ENCODE measurements at places on chromosomes 4 and X.

DNA sequence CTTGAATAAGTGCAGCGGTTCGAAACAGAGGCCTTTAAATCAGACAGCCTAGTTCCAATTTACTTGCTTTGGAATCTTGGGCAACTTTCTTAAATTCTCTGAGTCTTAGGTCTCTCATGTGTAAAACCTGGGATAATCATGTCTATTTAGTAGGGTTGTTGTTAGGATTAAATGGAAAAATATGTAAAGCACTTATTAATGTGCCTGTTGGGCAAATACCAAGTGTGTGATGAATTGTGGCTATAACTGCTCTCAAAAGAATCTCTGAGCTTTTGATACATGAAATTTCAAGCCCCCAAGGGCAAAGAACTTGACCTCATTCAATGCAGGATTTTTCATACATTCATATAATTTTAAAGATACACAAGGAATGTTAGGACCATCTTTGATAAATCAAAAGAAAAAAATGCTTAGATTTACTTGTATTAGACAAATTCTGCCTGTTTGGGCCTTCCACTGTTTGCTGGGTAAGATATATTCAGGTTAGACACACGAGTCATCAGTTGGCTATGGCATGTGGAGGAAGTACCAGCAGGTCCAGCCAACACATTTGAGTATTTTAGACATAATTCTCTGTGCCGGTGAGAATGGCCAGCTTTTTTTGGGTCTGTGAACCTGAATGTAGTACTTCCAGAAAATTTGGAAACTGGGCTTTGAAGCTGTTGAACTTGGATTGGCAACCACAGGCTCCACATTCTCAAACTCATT is 241.4 kb upstream of the CNKSR2 start:
- DNase-seq: no peak

- DNase-seq: peak; percentile 18
Observed at GRCh38 chr4:911871-912490, 20.1 kb downstream of the GAK start.

GRCh38 chrX:20633451-20633850 is 366.7 kb upstream of the RPS6KA3 start:
- DNase-seq: no peak

GRCh38 chrX:68938244-68939004 is 109.6 kb downstream of the EFNB1 start:
- DNase-seq: no peak

DNA sequence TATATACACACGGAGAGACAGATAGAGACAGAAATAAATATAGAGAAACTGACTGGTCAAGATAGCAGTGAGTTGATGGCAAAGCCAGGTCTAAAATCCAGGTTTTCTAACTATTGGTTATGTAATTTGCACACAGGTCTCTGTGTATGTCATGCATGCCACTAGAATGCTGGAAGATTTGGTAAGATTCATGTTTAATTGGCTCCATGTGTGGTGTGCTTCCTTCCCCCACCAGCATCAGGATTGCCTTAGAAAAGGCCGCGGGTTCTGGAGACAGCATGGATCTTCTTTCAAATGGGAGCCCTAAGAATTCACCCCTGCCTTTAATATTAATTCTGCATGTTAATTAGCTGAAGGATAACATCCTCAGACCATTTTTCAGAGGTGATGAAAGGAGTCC is 31.3 kb downstream of the HAND2 start:
- no peak for DNase-seq

GRCh38 chr4:156558373-156559025 is 413.1 kb downstream of the PDGFC start:
- DNase-seq: no peak

- no peak for DNase-seq
Observed at GRCh38 chr4:53644607-53645006, 53.3 kb upstream of the LNX1 start.

- no peak for DNase-seq
Observed at GRCh38 chr4:123366144-123366748, 30.3 kb upstream of the SPRY1 start.

DNA sequence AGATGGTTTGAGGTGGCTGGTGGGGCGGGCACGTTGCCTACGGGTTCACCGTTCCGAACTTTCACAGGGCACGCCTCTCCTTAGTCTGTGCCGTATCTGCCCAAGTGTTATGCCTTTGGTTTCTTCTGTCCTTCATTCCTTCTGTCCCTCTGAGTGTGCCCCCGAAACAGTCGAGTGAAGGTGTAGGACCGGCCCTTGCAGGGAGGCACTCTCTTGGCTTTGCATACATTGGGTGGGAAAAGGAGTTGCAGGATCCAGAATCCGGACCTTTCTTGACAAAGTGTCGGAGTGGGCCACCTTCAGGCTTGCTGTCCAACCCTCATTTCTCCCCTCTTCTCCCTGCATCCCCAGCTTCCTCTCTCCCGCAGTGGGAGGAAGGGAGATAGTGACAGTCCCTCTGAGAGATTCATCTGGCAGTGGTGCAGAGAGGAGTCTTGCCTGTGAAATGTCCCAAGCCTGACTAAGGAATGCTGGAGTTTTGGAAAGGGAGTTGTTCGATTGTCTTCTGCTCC is 569 bp downstream of the ARFIP1 start:
- DNase-seq: no peak

- DNase-seq: no peak
Observed at GRCh38 chr4:109235683-109236082, 66.8 kb downstream of the COL25A1 start.

GRCh38 chrX:128619490-128619889 is 567.3 kb upstream of the ACTRT1 start:
- DNase-seq: no peak

DNA sequence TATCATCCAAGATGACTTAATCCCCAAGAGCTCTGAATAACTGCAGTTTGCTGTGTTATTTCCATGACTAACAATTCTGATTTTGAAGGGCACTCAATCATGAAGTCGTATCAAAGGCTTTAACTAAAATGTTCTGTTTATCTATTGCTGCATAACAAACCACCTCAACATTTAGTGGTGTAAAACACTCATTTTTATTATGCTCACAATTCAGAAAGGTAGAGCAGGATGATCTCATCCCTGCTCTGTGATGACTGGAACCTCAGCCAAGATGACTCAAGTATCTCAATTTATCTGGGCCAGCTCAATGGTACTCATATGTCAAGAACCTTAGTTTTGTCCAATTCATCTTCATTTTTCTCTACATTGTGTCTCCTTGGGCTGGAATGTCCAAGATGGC is 451.1 kb downstream of the PPARGC1A start:
- no peak for DNase-seq

- DNase-seq: no peak
Observed at GRCh38 chrX:15336023-15336413, 695 bp upstream of the PIGA start.

GRCh38 chr4:29762151-29762550 is 958.0 kb upstream of the PCDH7 start:
- no peak for DNase-seq

DNA sequence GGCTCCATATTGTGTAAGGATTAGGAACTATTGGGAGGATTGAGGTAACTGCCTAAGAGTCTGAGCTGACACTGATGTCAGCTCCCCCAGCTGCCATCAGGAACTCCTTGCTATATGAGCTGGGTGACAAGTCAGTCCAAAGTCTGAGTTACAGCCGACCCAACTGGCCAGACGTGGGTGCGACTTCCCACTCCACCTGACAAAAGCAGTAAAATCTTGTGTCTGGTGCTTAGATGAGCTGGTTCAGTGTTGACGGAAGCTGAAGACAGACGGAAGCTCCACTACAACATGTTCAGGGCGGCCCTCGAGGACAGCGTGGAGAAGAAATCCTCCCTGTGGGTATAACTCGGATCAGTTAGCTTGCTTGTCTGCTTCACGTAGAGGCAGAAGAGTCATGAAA is 22.8 kb upstream of the NAT8L start:
- no peak for DNase-seq

GRCh38 chrX:15849555-15849954 is 5.1 kb downstream of the AP1S2 start:
- DNase-seq: peak; percentile 22

DNA sequence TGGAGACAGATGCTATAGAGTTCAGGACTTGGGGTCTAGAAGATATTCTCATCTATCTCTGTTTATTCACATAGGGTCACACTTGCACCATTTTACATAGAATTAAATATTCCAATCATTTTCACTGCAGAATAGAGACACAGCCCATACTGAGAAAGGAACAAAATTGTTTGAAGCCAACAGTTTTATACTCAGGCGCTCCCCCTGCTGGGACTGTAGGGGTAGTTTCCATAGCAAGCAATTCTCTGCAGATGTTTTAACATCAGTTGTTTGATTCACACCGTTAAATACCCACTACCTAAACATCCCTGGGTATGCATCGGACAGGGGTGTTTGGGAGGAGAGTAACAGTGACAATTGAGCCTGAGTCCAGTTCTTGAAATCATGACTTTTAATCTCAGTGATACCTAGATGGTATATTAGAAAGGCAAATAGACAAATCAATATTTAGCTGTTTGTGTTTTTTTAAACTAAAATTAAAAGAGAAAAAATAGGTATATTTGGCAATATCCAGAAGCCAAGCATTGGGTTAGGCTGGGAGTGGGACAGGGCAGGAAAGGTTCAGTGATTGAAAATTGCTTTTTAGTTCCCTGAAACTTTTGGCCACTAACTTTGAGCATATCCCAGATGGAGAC is 33.8 kb downstream of the LONRF3 start:
- DNase-seq: peak; percentile 7

- no peak for DNase-seq
Observed at GRCh38 chr4:15130441-15130840, 128.2 kb downstream of the CPEB2 start.

DNA sequence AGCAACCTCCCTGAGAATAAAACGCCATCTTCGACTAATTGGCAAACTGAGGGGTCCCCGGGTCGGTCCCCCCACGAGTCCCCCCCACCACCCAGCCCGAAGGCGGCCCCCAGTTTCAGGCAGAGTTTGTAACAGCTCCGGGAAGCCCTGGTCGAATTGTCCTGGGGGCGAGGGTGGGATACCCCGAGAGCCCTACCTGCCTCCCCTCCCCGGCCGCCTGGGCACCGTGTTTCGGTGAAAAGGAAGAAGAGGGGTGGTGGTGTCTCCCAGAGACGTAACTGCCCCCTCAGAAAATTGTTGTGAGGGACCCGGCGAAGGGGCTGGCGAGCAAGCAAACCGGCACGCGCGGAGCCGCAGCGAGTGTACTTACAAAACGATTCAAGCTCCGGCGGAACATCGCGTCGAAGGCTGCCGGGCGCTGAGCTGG is 1.2 kb downstream of the ATP11C start:
- DNase-seq: peak; percentile 46

DNA sequence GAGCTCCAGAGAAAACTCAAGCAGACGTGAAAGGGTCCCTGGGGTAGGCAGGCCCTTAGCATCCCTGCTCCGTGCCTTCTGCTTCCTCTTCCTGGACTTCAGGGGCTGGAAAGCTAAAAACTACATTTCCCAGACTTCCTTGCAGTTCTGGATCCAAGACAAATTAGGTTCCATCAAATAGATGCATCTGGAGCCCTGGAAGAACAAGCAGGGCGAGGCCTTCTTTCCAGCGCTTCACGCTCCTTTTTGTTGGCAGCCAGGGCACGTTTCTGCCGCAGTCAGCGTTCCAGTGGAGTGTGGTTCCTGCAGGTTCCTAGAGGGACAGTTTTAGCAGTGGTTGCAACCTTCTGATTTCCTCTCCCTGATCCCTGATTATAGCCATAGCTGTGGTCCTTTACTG is 53.6 kb upstream of the MSX1 start:
- DNase-seq: no peak

GRCh38 chr4:121655320-121656268 is 41.2 kb downstream of the ANXA5 start:
- no peak for DNase-seq

DNA sequence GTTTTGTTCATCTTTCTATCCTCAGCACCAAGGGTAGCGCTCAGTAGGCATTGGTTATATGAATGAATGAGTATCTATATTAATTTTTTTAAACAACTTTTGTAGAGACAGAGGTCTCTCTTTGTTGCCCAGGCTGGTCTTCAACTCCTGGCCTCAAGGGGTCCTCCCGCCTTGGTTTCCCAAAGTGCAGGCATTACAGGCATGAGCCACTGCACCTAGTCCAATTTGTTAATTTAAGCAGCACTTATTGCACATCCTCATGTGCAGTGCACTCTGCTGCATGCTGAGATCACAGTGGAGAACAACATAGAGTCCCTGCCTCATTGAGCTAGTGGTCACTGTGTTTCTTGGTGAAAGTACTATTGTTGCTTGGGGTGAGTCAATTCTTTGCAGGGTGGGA is 94.4 kb downstream of the NHSL2 start:
- no peak for DNase-seq

DNA sequence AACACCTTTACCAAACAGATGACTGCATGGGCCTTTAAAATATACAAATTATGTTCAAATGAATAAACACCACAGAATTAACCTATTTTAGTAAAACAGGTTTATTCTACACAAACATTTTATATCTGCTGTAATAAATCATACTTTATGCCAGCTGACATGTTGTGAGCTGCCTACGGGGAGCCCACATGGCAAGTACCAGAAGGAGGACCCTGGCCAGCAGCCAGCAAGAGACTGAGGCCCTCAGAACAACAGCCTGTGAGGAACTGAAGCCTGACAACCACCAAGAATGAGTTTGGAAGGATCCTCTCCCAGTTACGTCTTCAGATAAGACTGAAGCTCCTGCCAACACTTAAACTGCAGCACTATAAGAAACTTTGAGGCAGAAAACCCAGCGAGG is 377.0 kb downstream of the PDGFC start:
- no peak for DNase-seq

DNA sequence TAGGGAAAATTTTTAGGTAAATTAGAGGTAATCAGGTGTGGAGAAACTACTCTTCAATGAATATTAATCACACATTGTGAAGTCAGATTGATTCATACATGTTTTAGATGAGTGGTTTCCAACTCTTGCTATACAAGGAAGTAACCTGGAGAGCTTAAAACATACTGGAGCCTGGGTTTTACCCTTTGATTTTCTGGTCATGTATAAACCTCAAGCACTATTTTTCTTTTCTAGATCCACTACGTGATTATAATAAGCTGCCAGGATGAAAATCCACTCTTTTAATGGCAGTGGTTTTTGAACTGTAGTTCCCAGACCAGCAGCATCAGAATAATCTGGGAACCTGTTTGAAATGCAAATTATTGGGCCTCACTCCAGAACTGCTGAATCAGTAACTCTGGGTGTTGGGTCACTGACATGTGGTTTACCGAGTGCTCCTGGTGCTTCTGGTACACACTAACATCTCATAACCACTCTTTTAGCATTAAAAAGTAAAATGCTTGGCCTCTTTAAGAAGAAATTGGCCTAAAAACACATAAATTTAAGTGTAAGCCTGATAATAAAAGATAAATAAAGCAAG is 63.4 kb downstream of the DCAF12L1 start:
- DNase-seq: no peak

- no peak for DNase-seq
Observed at GRCh38 chrX:136778916-136779315, 1.8 kb downstream of the ARHGEF6 start.

GRCh38 chrX:139423186-139423585 is 107.4 kb upstream of the F9 start:
- no peak for DNase-seq

- no peak for DNase-seq
Observed at GRCh38 chrX:131332331-131332730, 43.2 kb upstream of the IGSF1 start.

DNA sequence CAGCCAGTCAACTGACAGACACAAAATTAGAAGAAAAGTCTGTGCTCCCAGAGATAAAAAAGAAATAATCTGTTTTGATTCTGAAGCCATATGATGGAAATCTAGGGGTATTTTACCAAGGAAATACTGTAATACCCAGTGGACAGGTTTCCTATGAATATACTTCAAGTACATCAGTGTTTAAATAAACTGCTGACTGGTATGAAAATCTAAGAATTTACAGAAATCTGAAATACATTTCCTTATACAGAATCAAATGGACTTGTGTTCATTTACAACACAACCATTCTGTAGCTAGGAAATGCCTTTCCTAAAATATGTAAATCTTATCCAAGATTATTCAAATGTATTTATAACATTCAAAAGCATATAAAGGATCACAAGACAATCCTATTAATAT is 13.4 kb downstream of the YTHDC1 start:
- DNase-seq: no peak
